ENCODE measurements at places on chromosomes 6 and 20.

DNA sequence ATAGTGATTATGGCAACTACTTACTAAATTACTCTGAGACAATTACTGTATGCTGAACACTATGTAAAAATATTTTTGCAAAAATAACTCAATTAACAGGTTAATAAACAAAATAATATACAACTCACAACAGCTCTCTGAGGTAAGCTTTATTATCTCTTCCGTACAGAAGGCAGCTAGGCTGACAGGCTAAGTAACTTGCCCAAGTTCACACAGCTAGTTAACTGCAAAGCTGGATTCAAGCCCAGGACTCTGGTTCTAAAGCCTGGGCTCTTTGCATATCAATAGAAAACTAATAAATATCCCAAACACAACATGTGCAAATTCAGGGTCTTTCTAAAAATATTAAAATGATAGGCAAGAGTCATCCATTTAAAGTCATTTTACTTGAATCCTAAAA is 169.5 kb upstream of the BEND3 start:
- DNase-seq = no peak

DNA sequence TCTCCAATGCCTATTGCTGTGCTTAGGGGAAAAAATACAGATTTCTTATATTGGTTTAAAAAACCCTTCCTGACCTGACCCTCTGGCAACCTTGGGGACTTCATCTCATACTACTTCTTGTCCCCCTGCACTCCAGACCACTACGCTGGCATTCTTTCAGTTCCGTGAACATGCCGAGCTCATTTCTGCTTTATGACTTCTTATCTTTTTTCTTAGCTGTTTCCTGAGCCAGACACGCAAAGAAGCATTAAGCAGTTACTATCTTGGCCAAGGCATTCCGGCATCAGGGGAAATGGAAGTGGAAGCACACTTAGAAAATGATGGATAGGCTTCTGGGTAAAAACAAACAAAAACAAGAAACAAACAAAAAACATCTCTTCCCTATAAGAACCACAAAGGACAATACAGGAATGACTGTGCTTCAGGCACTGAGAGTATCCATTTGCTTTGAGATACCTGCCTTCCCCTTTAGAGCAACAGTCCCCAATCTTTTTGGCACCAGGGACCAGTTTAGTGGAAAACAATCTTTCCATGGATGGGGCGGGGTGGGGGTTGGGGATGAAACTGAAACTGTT is 4.4 kb upstream of the CCDC28A start:
- peak; percentile 16 for DNase-seq

DNA sequence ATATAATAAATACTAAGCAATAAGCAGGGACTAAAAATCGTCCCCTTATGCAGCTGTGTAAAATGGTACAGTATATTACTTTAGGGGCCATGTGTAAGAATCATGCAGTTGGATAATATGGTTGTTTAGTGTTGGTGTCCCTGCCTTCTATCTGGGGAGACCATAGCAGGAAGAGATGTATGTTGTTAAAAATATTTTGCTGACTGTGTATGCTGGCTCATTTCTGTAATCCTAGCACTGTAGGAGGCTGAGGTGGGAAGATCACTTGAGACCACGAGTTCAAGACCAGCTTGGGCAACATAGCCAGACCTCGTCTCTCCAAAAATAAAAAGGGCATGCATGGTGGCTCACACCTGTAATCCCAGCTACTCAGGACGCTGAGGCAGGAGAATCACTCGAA is 5.6 kb downstream of the PANK2 start:
- DNase-seq = no peak

DNA sequence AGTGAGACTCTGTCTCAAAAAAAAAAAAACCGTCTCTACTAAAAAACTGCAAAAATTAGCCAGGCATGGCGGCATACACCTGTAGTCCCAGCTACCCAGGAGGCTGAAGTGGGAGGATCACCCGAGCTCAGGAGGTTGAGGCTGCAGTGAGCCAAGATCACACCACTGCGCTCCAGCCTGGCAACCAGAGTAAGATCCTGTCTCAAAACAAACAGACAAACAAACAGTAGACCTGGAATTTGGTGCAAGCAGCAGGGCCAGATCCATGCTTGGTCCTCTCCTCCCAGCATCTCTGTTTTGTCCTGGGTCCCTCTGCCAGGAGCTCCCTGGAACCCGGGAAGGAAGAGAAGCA is 11.6 kb downstream of the RIPOR3 start:
- DNase-seq = no peak

- DNase-seq = no peak
Observed at GRCh38 chr20:33377366-33377765, 24.0 kb downstream of the CDK5RAP1 start.

- peak; percentile 89 for DNase-seq
Observed at GRCh38 chr20:34824806-34825529, 483 bp downstream of the NCOA6 start.

DNA sequence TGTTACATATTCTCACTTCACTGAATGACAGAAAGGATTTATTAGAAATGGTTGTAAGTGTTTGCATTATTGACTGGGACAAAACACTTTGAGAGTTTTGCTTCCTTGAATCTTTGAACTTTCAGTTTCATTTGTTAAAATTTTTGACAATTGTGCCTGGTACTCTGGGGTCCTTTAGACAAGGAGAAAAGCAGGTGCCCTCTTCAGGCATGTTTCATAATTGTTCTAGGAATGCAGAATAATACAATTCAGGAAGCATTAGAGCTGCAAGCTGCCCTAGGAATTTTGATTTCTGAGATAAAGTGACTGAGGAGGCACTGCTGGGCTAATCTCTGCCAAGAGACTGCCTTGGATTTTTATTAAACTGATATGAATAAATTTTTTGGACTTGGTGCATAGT is 49.7 kb downstream of the TOP1 start:
- DNase-seq = no peak

GRCh38 chr20:53270792-53271375 is 298.7 kb downstream of the TSHZ2 start:
- no peak for DNase-seq

GRCh38 chr20:50680105-50680960 is 11.0 kb downstream of the RIPOR3 start:
- no peak for DNase-seq
